Left forelimb (tissue), 1 donor: ENCODE measurements at places on chromosomes 11 and 22.
A peak's percentile ranks its signal among the peaks of the same experiment; 100 is the strongest.

- peak; percentile 57 for DNase-seq
Measured at GRCh38 chr11:1206391-1207271, 16.2 kb upstream of the MUC5B start.

DNA sequence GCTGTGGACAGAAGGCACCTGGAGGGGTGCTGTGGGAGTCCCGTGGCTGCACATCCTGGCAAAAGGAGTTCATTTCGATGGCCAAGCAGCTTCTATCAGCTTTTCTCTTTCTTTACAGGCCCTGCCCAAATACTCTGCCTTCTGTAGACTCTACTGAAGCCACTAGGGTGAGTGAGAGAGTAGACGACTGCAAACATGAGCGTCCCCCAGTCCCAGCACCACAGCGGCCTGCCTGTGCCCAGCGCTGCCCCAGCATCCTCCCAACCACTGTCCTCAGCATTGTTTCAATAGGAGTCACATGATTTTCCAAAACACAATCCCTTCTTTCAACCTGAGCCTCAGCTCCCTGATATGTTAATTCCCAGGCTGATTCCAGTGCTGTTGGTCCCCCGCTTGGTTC, 110.0 kb downstream of the KIRREL3 start:
- DNase-seq = no peak

GRCh38 chr11:12535321-12535720, 138.9 kb upstream of the TEAD1 start:
- DNase-seq = peak; percentile 47

DNA sequence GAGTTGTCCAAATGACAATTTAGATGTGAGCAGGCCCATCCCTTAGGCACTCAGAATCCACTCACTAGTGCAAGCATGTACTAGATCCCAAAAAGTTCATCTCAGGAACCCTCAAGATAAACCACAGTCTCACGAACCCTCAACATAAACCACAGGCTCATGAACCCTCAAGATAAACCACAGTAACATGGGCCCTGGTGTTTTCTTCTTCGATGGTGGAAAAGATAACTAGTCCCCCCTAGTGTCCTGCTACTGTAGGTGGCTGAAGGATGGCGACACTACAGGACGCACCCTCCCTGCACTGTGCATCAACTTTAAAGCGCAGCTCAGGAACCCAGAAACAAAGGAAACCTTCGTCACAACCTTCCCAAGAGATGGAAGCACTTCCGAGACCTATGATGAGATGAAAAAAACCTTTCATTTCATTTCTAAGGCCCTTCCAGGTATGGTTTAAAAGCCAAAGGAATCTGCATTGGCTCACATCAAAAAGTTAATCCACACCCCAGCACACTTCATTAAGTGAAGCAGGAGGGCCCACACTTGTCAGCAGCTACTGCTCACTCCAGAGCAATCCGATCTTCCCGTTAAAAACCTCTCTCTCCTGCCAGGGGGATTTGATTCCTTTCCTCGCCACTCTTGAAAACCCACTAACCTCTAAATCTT, 2.4 kb downstream of the LARGE1 start:
- no peak for DNase-seq

- DNase-seq = no peak
Measured at GRCh38 chr22:44143105-44143474, 37.6 kb upstream of the PARVG start.

- DNase-seq = no peak
Measured at GRCh38 chr11:8126649-8127289, 42.1 kb downstream of the RIC3 start.

GRCh38 chr11:9138612-9139579, 47.5 kb upstream of the SCUBE2 start:
- DNase-seq = no peak

DNA sequence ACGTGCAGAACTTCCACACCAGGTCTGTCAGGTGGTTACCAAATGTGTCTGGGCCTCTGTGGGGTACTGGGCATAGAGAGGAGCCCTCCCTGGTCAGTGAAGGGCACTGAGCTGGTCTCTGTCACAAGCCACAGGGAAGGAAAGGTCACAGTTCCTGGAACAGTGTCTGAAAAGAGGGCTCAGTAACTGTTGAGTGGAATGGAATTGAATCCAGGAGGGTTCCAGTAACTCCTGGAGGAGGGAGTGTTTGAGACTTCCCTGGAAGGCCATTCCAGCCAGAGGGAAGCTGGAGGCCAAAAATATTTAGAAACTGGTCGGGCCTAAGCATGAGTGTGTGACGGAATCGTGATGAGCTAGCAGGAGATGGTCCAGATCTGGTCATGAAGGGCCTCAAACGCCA, 7.9 kb downstream of the ACTN3 start:
- no peak for DNase-seq

DNA sequence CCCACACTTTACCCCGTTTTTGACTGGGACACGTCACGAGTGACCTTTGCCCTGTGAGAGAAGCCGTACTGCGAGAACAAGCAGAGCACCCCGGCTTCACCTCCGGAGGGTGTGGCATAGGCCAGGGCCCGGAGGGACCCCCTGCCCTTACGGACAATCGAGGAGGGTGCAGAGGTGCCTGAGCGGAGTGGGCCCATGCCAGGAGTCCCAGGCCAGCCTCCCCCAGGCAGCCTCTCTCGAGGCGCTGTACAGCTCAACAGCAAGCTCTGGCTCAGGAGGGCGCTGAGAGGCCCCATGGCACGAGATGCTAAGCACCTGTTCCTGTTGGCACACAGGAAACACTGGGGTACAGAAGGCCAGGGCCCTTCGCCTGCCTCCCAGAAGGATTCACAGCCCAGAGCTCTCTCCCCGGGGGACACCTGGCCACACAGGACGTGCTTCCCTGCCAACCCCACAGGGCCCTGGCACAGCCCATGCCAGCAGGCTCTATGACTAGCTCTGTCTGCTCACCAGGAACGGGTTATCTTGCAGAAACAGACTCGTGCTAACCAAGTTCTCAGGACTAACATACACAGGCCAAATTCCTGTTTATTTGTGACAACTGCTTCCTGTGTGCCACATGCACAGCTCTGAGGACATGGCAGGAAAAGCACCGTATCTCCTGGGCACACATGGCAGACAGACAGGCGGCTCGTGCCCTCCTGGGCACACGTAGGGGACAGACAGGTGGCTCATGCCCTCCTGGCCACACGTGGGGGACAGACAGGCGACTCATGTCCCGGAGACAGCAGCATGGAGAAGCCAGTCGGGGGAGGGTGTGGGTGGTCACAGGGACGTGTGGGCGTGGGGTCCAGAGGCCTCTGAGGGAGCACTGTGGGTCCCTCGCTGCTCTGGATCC, 11.6 kb downstream of the TOLLIP start:
- DNase-seq = peak; percentile 63

- DNase-seq = no peak
Measured at GRCh38 chr11:79040348-79040747, 400.5 kb downstream of the TENM4 start.

DNA sequence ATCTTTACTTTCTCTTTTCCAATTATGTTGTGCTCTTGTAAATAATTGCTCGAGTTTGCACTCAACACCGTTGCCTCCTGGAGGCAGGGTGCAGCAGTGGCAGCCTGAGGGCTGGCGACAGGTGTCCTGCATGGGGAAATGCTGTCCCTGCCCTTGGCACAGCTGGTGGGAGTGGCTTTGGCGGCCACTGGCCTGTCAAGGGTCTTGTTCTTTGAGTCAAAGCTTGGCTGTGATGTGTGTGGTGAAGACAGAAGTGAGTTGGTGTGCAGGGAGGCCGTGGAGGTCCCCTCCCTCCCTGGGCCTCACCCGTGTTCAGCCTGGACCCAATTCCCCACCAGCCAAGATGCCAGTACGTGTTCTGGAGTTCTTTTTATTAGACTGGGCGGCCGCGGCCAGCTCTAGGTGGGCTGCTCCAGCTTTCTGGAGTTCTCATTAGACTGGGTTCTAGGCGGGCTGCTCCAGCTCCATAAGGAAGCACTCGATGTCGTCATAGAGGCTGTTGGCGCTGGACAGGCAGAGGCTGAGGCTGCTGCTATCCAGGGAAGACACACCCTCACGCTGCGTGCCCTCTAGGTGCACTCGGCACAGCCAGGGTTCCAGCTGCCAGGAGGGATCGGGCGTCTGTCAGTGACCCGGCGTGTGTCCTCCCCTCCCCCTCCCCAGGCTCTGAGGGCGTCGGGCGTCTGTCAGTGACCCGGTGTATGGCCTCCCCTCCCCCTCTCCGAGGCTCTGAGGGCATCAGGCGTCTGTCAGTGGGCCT, 3.4 kb downstream of the IRF7 start:
- peak; percentile 70 for DNase-seq

DNA sequence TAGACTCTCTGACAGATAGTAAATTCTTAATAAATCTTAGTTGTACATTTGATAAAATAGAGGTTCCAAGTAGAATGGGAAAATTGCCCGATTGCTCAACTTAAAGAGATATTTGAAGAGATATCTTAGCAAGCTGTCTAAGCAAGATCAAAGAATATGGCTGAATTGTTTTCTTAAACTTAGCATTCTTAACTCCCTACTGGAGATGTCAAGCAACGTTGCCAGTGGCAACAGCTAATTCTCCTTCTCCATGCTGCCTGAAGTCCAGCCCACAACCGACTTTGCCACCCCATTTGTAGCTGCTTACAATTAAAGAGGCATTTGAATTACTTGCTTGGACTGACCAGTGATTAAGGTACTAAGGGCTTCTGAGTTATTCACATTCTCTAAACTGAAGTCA, 94.4 kb downstream of the FAM181B start:
- DNase-seq = no peak

- DNase-seq = no peak
Measured at GRCh38 chr11:31325160-31325559, 44.4 kb downstream of the DCDC1 start.

DNA sequence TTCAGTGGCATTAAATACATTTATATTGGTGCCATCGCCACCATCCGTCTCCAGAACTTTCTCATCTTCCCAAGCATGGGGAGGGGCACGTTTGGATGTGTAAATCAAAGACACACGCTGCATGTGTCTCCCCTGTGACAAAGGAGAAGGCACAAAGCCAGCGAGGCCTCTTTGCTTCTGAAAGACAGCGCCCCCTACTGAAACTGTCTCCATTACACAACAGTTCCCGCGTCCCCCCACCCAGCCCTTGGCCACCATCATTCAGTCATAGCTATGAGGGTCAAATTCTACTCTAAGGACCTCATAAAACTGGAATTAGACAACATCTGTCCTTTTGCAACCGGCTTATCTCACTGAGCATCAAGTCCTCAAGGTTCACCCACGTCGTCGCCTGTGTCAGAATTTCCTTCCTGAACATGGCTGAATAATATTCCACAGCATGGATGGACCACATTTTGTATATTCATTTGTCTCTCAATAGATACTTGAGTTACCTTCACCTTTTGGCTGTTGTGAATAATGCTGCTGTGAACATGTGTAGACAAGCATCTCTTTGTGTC, 64.8 kb downstream of the IGF2 start:
- no peak for DNase-seq
